ENCODE measurements at places on chromosomes 6 and 20.

DNA sequence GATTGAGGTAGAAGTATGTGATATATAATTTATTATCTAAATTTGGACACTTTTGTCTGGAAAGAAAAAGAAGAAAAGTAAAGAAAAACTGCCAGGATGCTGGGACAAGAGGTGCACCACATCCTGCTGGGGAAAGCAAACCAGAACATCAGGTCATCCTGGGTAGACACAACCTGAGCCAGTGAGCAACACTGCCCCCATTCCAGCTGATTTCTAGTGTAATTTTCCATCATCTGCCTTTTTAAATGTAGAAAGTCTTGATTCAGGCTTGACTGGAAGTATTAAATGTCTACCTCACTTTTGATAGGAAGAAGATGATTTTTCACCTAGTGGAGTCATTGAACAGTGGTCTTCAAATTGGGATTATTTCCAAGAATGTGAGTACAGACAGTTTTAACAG is 1164.5 kb upstream of the CITED2 start:
- no peak for DNase-seq

DNA sequence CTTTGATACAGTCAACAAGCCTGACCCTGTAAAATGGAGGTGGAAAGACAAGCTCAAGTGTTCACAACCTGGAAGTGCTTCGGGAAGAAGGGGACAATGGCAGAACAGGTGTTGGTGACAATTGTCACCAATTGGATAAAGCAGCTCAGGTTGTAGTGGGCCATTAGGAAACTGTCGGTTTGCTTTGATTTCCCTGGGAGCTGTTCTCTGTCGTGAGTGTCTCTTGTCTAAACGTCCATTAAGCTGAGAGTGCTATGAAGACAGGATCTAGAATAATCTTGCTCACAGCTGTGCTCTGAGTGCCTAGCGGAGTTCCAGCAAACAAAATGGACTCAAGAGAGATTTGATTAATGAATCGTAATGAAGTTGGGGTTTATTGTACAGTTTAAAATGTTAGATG is 15.0 kb downstream of the CCR6 start:
- no peak for DNase-seq

DNA sequence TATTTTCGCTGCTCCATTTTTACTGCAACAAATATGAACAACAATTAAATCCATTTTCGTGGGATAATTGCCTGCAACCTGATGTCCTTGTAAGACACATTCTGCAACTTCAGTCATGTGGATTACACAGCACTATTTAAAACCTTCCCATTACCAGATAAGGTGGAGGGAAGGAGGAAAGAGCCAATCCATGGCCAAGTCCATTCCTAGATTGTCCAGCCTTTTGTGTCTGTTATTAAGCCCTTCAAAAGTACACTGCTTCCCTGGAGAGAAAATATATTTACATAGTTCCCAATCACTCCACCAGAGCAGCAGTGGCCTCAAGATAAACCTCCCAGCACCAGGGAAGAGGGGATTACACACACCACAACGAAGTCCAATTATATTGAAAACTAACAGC is 347.9 kb downstream of the CDH26 start:
- no peak for DNase-seq

DNA sequence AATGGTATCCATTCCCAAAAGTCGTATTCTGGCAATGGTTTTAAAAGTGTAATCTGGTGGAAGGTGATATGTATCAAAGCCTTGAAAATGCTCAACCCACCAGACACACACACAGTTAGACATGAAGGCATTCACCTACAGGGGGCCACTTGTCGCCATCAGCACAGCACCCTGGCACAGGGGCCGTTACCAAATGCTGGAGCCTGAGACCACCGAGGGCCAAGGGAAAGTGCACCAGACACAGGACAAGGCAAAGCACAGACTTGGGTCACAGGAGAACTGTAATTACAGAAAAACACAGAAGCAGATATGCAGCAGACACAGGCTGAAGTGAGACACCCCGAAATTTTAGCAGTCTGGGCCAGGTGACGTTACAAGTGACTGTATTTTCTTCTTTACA is 9.3 kb downstream of the TAF4 start:
- DNase-seq: no peak

DNA sequence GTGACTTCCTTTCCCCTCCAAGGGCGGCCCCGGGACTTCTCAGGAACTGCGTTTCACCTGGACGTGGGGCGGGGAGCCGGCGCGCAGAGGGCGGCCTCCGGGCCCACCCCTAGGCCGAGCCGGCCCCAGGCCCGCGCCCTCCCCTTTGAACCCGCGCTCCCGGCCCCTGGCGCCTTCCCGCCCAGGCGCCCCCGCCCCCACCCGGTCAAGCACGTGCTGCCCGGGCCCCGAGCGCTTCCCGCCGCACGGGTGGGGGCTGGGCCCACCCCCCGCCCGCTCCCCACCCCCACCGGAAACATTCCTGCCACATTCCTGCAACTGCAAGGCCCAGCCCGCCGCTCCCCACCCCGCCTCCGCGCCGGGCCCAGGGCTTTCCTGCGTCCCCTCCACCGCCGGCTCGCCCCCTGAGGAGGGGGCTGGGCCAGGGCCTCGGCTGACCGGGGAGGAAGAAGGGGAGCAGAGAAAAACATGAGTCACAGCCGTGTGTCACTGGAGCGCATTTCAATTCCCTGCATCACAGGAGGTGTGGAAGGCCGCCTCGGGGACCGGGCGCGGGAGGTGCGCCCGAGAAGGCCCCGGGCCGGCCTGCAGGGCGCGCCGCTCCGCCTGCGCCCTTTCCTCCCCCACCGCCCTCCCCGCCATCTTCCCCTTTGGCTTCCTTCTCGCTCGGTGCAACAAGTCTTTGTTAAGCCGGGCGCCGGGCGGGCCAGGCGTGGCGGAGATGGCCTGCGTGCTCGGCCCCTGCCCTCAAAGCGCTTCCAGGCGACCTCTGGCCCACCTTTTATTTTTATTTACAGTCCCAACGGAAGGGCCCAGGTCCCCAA is 1.2 kb upstream of the HMGA1 start:
- DNase-seq: peak; percentile 83

- peak; percentile 12 for DNase-seq
Measured at GRCh38 chr20:36210436-36211021, 25.7 kb upstream of the AAR2 start.

- DNase-seq: no peak
Measured at GRCh38 chr6:163494279-163494727, 79.8 kb downstream of the QKI start.

GRCh38 chr6:133092771-133093170 is 148.4 kb upstream of the EYA4 start:
- no peak for DNase-seq

GRCh38 chr20:50256577-50256976 is 65.9 kb downstream of the CEBPB start:
- no peak for DNase-seq

DNA sequence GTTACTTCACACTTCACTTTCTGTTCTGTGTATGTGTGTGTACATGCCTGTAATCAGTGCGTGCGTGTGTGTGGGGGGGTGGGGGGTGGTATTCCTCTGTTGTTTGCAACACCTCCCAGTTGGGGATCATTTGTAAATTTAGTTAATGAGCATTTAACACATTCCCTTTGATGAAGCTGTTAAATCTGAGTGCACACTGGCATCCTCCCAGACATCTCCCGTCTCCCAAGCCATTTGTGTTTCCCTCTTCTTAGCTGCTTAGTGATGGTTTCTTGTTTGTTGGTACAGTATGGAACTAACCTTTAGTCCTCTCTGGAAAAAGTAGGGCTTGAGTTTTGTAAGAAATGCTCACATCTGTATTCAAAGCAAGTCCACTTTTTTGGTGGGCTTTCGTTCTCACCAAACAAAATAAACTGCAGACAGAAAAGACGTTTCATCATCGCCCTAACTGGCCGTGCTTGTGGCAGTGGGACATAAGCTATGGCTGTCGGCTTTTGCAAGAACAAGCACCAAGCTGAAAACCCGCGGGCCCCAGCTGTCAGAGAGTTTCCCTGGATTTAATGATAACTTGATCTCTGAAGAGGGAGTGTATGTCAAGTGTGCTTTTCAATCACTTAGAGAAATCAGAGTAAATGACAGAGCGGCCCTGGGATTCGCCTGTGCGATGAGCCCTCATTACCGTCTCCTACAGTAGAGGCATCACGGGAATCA is 54.9 kb upstream of the SASH1 start:
- DNase-seq: no peak

GRCh38 chr20:63536997-63537524 is at the start of gene PTK6:
PTK6 (minus strand) TSS chr20:63537376; CDS start chr20:63537314, 62 bp downstream.
- DNase-seq: peak; percentile 50

- no peak for DNase-seq
Measured at GRCh38 chr6:99307295-99307907, 42.1 kb downstream of the FAXC start.

DNA sequence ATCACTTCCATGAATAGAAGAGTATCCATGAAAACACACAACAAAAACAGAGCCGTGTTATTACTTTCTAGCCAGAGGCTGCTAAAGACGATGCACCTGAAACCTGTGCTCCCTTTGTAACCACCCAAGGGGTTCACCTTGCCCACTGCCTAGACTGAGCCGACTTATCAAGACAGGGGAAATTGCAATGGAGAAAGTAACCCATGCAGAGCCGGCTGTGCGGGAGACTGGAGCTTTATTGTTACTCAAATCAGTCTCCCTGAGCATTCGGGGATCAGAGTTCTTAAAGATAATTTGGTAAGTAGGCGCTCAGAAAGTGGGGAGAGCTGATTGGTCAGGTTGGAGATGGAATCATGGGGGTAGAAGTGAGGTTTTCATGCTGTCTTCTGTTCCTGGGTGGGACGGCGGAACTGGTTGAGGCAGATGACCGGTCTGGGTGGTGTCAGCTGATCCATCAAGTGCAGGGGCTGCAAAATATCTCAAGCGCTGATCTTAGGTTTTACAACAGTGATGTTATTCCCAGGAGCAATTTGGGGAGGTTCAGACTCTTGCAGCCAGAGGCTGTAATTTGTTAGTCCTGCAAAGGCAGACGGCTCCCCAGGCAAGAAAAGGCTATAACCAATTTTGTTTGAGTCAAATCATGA is 366.6 kb downstream of the PREX1 start:
- DNase-seq: no peak

- no peak for DNase-seq
Measured at GRCh38 chr6:109446072-109446471, 5.5 kb downstream of the SMPD2 start.

GRCh38 chr6:154960299-154960843 is 34.7 kb upstream of the TIAM2 start:
- DNase-seq: no peak

- no peak for DNase-seq
Measured at GRCh38 chr20:23612396-23612795, 6.7 kb upstream of the CST9 start.

- no peak for DNase-seq
Measured at GRCh38 chr6:131353876-131354275, 218.6 kb downstream of the AKAP7 start.

DNA sequence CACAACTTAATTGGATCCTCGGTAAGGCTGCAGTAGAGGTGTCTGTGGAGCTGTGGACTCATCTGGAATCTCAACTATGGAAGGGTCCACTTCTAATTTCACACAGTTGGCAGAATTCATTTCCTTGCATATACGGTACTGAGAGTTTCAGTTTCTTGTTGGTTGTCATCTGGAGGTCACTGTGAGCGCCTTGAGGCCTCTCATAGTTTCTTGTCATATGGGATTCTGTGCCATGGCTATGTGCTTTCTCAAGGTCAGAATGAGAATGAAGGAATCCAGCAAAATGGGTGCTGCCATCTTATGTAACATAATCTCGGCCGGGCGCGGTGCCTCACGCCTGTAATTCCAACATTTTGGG is 298.2 kb downstream of the DOK5 start:
- DNase-seq: no peak

DNA sequence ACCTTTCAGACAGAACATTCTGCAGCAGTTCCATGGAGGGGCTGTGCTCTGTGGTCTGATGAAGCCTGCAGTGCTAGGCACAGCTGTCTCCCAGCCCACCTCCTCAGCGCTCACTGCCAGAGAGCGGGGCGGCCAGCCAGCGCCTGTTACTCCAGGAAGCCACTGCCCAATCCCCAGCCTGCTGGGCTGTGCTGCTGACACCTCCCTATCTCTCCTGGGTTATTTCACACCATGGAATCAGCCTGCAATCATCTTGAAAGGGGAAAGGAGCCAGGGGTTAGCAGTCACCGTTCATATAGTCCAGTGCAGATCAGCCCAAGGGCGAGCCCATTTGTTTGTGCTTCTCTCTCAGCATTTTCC is 46.3 kb upstream of the NHSL1 start:
- no peak for DNase-seq

DNA sequence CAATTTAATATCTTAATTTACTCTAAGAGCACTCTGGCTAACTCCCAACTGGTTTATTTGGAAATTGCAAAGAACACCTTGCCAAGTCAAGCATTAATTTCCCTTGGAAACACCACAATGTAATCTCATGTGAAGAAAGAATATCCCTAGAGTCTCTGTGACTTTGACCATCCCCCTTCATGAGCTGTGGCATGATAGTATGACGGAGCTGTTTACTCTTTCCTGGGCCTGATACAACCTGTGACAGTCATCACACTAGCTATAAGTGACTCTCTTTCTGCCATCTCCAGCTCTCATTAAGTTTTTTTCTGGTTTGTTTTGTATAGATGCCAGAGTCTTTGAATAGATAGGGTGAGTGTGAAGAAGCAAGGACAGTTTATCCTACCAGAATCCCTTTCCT is 470.3 kb upstream of the JARID2 start:
- no peak for DNase-seq

- peak; percentile 57 for DNase-seq
Measured at GRCh38 chr6:155317186-155317585, 2.9 kb upstream of the TFB1M start.

DNA sequence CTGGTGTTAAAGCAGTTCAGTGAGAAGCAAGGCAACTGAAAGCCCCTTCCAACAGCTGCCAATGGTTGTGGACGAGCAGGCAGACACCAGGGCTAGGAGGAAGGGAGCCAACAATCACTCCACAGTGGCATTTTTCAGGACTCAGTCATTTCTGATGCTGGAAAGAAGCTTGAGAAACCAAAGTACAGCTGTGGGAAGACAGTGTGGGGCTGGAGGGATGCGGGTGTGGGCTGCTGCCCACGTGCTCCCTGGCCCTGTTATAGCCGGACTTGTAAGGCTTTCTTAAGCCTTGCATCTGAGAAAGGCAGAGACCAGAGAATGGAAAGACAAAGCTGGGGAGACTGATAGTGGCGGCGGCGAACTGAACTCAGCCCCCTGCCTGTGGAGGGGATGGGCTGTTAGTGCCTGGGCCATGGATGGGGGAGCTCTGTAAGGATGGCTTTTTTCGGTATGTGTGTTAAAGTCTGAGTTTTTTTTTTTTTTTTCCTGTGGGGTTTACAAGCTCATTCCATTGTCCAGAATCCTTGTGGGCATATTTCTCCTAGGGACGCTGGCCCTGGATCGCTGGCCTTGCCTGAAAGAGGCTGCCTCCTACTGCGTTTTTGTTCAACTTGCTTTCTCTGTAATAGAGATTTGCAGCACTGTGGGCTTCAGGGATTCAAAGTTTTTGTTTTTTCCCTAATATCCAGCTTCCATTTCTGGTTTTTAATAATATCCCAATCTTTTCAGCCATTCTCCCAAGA is 91.7 kb downstream of the GJA10 start:
- no peak for DNase-seq

Measured in hematopoietic multipotent progenitor cell treated with erythropoietin and hydrocortisone succinate and interleukin-3 and kit ligand, for 4 days (in vitro differentiated cells).